ENCODE measurements at places on chromosomes 13 and 19.

- no peak for ATAC-seq
These were observed 554.6 kb downstream of the RFC3 start for GRCh38 chr13:34372581-34372980.

GRCh38 chr13:75762076-75762937 lies 126.2 kb downstream of the LMO7 start:
- ATAC-seq, result peak; percentile 88

DNA sequence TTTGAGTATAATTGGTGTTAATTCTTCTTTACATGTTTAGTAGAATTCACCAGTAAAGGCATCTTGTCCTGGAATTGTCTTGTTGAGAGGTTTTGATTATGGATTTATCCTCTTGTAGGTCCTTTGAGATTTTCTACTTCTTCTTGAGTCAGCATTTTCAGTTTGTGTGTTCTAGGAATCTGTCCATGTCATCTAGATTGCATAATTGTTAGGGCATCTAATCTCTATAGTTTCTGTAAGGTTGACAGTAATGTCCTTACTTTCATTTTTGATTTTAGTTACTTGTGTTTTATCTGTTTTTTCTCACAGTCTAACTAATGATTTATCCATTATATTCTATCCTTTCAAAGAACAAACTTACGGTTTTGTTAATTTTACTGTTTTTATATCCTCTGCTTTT lies 492.0 kb downstream of the FGF9 start:
- ATAC-seq, result peak; percentile 73

DNA sequence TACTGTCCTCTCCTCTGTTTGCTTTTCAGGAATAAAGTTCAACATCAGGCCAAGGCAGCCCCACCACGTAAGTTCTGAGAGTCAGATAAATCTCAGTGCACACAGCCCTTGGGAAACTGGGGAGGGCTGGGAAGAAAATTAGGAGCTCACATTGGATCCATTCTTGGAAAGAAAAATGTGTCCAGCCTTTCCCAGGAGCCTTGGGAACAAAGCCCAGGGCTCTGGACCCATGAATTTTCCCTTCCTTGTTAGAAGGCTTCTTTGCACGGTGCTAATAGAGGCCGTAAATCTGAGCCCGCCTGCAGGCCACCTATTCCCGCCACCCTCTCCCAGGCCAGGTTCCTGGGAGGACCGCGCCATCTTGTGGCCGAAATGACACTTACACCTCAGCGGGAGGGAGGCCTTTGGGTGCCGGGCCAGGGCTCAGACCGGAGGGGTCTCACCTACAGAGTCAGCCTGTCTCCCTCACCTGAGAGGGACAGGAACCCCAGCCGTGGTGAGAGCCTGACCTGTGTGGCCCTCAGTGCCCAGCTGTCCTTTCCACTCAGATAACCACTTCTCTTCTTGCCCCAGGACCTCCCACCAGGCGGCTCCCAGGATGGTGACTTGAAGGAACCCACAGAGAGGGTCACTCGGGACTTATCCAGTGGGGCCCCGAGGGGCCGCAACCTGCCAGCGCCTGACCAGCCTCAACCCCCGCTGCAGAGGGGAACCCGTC lies 25.1 kb upstream of the KCTD15 start:
- ATAC-seq, result peak; percentile 79

- no peak for ATAC-seq
These were observed 9.7 kb upstream of the C19orf12 start for GRCh38 chr19:29724746-29725145.
